Activated naive CD4-positive, alpha-beta T cell treated with Interleukin-2 at 50 U/mL for 16 hours (primary cell): ENCODE measurements at places on chromosomes 2 and 18.
A peak's percentile ranks its signal among the peaks of the same experiment; 100 is the strongest.

DNA sequence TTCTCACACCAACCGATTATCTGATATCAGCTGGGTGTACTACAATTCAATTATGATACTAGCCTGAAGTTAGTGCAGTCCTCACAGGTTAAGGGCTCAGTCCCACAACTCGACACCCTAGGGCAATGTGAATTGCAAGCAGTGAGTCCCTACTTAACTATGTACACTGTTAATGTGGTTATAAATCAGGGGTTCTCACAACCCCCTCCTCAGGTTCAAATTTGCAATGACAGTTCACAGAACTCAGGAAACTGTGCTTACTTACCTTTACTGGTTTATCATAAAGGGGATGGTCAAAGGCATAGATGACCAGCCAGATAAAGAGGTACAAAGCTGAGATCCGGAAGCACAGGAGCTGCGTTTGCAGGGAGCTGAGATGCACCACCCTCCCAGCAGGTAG, 1379.1 kb upstream of the CDH2 start:
- DNase-seq: no peak

GRCh38 chr2:202065876-202066275, 7.2 kb upstream of the KIAA2012 start:
- DNase-seq: no peak

GRCh38 chr2:159444754-159445153, 158.3 kb upstream of the WDSUB1 start:
- no peak for DNase-seq

GRCh38 chr2:178484245-178485041, 4.2 kb downstream of the PLEKHA3 start:
- DNase-seq: no peak

DNA sequence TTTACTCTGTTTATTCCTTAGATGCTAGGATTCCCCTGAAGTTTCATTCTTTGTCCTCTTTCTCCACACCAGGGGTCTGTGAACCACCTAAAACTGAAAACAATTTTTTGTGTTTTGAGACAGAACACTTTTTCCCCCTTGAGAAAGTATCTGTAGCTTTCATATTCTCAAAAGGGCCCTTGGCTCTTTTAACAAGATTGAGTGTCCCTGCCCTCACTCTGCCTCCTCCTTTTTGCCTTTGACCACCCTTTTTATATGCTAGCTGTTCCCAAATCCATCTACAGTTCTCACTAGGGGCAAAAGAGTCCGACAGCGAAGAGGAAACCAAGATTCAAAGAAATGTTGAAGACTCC, 883 bp upstream of the EHBP1 start:
- DNase-seq: no peak

DNA sequence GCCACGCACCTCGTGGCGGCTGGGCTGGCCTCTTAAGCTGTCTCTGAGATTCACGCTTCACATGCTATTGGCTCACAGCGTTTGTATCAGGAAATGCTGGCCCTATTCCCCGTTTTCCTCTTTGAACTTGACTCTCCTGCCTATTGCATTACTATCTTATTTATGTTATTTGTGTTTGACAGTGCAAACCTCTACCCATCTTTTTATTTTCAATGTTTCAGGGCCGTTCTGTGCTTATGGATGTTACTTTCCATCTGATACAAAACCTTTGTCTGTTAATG, 149.9 kb upstream of the TWIST2 start:
- no peak for DNase-seq

DNA sequence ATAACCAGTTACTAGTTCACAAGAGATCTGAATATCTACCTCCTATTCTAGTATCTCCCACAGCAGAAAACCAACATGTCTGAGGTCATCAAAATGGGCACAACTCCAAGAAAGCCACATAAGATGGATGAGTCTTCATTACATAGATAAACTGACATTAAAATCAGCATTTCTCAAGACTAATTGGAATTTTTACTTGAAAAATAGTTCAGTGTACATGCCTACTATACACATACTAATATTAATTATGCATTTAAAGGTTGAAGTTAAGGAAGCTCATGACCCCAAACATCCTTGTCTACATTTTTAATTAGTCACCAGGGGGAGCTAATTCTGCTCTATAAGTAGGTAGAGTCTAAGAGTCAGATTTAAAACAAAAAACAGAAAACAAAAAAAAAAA, 41.9 kb downstream of the ZNF521 start:
- no peak for DNase-seq

GRCh38 chr2:75290600-75291150, 91.4 kb upstream of the TACR1 start:
- DNase-seq: no peak

- no peak for DNase-seq
Observed at GRCh38 chr2:207291625-207292252, 126.0 kb upstream of the KLF7 start.

GRCh38 chr18:29078273-29078672, 901.3 kb upstream of the CDH2 start:
- DNase-seq: no peak

DNA sequence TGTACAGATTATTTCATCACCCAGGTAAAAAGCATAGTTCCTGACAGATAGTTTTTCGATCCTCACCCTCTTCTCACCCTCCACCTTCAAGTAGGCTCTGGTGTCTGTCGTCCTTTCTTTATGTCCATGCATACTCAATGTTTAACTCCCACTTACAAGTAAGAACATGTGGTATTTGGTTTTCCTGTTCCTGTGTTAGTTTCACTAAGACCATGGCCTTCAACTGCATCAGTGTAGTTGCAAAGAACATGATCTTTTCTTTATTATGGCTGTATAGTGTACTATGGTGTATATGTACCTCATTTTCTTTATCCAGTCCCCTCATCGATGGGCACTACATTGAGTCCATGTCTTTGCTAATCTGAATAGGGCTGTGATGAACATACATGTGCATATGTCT, 184.2 kb downstream of the KCNJ3 start:
- no peak for DNase-seq

- DNase-seq: no peak
Observed at GRCh38 chr2:159506764-159507440, 109.4 kb downstream of the BAZ2B start.

GRCh38 chr18:70418546-70419311, 129.9 kb downstream of the SOCS6 start:
- DNase-seq: no peak

GRCh38 chr2:55118643-55119083, 68.4 kb upstream of the RTN4 start:
- DNase-seq: no peak

- no peak for DNase-seq
Observed at GRCh38 chr2:38060236-38061018, 15.5 kb downstream of the CYP1B1 start.

DNA sequence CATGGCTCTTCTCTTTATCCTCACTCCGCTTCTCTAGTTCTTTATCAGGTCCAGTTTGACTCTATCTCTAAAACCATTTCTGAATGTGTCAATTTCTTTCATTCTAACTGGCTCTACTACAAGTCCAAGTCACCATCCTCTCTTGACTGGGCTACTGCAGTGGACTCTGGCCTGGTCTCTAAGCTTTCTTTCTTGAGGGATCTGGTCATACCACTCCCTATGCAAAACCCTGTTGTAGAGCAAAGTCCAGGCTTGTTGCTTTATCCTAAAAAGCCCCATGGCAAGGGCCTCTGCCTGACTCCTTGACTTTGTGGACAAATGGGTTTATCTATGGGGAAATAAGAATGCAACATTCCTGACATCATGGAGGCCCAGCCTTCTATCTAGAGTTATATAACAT, 87.1 kb downstream of the BCL2L11 start:
- DNase-seq: no peak

GRCh38 chr2:28567061-28567471, 71.2 kb downstream of the PLB1 start:
- DNase-seq: no peak

GRCh38 chr2:233426619-233427342, 72.5 kb downstream of the DGKD start:
- DNase-seq: peak; percentile 80

GRCh38 chr2:139790136-139790535, 1009.9 kb upstream of the NXPH2 start:
- DNase-seq: no peak

DNA sequence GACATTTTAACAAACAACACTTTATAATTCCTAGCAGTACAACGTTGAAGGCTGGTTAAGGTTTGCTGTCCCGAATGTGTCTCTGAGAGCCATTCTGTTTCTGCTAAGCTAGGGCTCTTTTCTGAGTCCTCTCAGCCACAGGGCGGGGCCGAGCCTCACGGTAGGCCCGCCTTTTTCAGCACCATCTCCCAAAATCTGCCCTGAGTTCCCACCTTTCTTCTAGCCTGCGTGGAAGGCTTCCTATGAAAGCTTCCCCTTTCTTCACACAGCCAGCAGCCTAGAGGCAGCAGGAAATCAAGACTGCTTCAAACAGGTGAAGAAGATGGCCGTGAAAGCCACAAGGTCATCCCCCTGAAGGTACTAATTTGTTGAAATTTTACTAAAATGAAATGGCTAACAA, 255.5 kb downstream of the CDH2 start:
- DNase-seq: no peak

DNA sequence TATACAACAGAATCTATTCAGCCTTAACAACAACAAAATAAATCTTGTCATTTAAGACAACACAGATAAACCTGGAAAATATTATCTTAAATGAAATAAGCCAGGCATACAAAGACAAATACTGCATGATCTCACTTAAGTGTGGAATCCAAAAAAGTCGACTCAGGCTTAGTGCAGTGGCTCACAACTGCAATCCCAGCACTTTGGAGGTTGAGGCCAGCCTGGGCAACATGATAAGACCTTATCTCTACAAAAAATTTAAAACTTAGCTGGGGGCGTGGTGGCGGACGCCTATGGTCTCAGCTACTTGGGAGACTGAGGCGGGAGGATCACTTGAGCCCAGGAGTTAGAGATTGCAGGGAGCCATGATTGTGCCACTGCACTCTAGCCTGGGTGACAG, 75.2 kb upstream of the RNU4ATAC start:
- no peak for DNase-seq

DNA sequence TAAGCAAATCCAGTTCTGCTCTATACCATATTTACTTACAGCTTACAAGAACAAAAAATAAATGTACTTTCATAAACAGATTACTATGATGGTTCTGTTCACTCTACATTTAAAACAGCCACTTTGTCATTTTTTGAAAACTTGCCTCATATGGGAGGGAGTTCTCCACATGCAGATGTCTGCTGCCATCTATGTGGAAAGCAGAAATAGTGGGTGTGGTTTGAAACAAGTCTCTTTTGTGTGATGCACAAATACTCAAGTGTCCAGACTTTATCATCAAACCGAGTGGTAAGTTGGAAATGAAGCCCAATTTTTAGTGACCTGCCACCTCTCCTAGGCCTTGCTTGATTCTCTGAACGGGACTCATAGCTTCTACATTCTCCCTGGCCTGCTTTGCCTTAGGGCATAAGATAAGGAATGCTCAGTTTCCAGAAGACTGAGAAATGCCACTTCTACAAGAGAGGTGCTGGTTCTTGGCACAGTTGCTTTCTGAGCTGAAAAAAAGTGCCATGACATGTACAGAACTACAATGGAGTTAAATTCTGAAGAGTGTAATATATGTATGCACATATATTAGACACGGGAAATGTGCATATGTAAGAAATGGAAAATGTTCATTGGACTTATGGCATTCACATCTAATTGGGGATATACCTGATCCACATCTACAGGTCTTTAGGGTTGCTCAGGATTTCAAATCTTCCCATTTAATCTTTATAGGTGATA, 221.0 kb downstream of the SLC8A1 start:
- DNase-seq: no peak

DNA sequence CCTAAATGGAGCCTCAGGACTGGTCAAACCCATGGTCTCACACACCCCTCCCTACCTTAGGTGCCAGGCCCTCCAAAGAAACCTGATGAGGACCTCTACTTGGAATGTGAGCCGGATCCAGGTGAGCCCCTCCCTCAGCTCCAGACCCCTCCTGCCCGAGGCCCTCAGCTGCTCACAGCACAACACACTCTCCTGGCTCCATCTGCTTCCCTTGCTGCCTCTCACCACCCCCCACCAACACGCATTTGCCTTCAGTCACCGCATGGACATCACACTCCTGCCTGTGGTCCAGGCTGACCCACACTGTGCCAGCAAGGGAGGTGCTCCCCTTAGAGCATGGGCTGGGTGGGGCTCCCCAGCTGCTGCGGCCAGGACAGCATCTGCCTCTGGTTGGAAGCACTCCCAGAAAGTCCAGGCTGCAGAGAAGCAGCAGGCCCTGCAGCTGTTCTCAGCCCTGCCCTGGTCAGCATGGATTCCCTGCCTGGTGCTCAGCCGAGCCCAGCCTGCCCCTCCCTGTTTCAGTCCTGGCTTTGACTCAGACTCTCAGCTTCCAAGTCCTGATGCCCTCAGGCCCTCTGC, 15.1 kb downstream of the SH2D6 start:
- no peak for DNase-seq

DNA sequence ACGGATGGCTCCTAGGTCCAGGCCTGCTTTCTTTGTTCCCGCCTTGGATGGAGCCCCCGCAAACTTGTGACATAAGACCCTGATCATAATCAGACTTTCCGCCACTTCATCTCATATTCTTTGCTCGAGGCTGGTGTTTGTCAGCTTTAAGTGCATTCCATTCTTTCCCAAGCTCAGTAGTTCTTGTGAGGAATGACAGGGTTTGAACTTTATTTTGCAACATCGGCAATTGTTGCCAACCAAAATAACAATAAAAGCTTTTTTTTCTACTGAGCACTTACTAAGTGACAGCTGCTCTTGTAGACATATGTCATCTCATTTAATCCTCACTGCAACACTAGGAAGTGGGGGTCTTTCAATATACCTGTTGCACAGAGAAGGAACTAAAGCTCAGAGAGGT, 178.8 kb upstream of the ST6GAL2 start:
- no peak for DNase-seq

DNA sequence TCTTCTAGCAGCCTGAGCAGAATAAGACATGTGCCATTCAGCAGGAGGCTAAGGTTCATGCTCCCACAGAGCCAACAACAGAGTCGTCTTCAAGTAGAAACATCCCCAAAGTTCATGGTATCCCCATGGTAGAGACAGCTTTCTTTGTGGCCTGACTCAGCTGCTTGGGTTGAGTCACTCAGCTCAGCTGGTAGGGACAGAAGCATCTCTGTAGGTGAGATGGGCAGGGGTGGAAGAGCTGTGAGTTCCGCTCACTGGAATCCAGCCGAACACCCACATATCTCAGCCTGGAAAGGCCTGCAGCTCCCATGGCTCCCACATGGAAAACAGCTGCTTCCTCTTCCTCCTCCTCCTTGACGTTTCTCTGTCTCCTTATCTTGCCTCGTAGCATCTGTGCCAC, 792.7 kb downstream of the RNF144A start:
- no peak for DNase-seq
